ENCODE measurements at places on chromosomes 5 and 9. TPM values are rescaled to one million over a fixed set of nuclear protein-coding genes. Genes with fewer than 3 reads are reported as not detected.

ANKDD1B gene
- not detected for polyA plus RNA-seq

ZNF879 gene
- 2.8 TPM for polyA plus RNA-seq

SLC34A1 gene
- not detected for polyA plus RNA-seq

PNPLA7 gene
- polyA plus RNA-seq = not detected

SELENOP gene
- 30.3 TPM for polyA plus RNA-seq

ANKRD31 gene
- 0.42 TPM for polyA plus RNA-seq

BTNL9 gene
- not detected for polyA plus RNA-seq

CAMK4 gene
- 87.3 TPM for polyA plus RNA-seq

FOXD4L3 gene
- polyA plus RNA-seq = not detected

PLEKHG4B gene
- 0.19 TPM for polyA plus RNA-seq

SLC25A51 gene
- 10.0 TPM for polyA plus RNA-seq

ORM1 gene
- polyA plus RNA-seq = 3.5 TPM

RNF208 gene
- polyA plus RNA-seq = 5.0 TPM

MZB1 gene
- not detected for polyA plus RNA-seq

TPPP gene
- 2.4 TPM for polyA plus RNA-seq

IFNE gene
- polyA plus RNA-seq = not detected

CACNA1B gene
- 1.9 TPM for polyA plus RNA-seq

UGT3A2 gene
- polyA plus RNA-seq = not detected

CER1 gene
- polyA plus RNA-seq = not detected

OLFM1 gene
- 207 TPM for polyA plus RNA-seq

All from Purkinje cell (primary cell).